ENCODE measurements at places on chromosomes 13 and 19. TPM values are rescaled to one million over a fixed set of nuclear protein-coding genes. Genes with fewer than 3 reads are reported as not detected.

DNA sequence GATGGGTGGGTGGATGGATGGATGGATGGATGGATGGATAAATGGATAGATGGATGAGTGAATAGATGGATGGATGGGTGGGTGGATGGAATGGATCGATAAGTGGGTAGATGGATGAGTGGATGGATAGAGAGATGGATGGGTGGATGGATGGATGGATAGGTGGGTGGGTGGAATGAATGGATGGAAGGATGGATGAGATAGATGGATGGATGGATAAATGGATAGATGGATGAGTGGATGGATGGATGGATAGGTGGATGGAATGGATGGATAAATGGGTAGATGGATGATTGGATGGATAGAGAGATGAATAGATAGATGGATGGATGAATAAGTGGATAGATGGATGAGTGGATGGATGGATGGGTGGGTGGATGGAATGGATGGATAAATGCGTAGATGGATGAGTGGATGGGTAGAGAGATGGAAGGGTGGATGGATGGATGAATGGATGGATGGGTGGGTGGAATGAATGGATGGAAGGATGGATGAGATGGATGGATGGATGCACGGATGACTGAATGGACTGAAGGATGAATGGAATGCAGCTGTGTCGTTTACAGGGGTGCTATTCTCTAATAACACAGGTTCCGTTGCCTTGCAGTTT lies 21.8 kb downstream of the PRR22 start:
- no peaks in the 10 kb centered on the region for H3K36me3 ChIP-seq
- no peaks in the 10 kb centered on the region for H3K4me1 ChIP-seq
- H3K4me3 ChIP-seq, result no peak overlapping the region

DNA sequence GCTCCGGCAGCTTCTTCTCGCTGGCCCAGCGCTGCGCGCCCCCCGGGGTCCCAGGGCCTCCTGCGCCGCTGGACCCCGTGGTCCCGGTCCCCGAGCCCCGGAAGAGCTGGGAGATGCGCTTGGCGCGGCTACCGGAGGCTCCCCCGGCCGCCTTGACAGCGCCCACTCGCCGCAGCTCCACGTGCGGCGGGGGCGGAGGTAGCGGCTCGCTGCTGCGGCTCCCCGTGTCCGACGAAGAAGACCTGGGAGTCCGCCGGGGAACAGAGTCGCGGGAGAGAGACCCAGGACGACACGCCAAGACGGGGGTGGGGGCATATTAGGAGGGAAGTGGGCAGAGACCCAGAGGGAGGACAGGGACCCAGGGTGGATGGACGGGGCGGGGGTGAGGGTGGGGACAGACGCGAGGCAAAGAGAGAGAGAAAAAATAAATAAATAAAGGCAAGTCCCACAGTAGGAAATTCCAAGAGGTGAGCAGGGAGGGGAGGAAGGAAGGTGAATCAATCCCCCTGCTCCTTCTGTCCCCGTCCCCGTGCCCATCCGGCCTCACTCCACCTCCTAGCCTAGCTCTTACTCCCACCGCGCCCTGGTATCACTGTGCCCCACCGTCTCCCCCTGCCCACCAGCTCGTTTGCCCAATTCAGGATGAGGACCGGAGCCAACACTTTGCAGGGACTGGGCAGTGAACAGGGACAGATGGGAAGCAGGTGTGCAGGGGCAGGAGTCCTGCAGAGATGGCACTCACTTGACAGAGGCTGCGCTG lies 826 bp downstream of the RASIP1 start:
- H3K27ac ChIP-seq, result peak overlapping the region; percentile 79
- peak; percentile 65 for DNase-seq
- H3K4me3 ChIP-seq, result peak overlapping the region; percentile 4
- no peaks in the 10 kb centered on the region for H3K36me3 ChIP-seq

DNA sequence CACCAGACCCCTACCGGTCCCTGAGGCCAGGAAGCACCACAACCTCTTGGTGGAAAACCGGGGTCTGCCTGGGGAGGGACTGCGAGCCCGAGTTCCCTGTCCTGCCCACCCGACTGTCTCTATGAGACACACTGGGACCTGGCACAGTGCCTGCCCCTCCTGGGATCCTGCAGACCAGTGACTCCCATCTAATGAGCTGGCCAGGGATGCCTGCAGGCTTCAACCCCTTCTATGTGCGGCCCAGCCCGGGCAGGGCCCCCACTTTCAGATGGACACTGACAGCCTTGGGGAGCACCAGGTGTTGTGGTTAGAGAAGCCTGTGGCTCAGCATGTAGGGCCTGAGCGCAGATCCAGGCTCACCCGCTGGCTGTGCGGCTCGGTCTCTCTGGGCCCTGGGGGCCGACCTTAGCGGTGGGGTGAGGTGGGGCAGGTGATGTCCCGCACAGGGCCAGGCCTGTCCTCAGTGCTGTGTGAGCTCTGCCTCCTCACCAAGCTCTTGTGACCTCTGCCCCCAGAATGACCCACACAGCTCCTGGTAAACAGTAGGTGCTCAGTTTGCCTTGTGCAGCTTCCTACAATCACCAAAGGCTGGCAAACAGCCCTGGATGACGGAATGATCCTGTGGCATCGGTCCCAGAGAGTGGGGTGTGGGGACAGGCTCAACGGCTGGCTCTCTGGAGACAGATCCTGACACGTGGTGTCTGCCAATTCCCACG lies 17.9 kb upstream of the CACTIN start:
- no peak overlapping the region for H3K4me3 ChIP-seq
- no peaks in the 10 kb centered on the region for H3K4me1 ChIP-seq
- H3K36me3 ChIP-seq, result peaks cover 3% of the 10 kb centered on the region
- no peaks in the 10 kb centered on the region for H3K27me3 ChIP-seq
- no peak for DNase-seq

DNA sequence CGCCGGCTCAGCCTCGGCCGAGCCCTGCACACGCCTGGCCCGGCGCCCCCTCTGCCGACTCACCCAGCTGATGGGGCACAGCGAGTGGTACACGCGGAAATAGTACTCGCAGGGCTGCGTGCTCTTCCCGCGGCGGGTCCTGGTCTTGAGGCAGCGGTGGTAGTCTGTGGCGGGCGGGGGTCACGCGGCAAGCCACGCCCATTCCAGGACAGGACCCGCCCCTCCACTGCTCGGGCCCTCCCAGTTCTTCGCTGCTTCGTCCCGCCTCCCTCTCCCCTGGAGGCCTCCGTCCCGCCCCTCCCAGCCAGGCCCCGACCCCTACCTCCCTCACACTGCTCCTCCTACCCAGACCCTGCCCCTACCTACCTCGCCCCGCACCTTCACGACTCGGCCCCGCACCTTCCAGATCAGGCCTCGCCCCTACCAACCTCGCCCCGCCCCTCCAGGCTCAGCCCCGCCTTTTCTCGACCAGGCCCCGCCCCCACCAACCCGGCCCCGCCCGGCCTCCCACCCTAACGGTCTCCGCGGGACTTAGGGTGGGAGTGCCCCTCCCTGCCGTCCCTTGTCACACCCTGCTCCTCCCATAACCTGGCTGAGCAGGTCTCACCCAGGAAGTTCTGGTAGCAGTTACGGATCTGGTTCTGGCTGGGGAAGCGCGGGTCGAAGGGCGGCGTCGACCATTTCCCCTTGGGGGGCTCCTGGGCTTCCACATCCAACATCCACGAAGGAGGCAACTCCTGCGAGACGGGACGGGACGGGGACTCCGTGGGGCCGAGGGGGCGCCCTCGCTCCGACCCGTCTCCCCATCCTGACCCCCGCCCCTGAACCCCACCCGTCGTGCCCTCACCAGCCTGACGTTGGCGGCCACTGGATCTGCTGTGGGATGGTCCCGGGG lies 469 bp downstream of the COX6B2 start:
- H3K36me3 ChIP-seq, result no peaks in the 10 kb centered on the region
- peak; percentile 67 for DNase-seq
- H3K4me3 ChIP-seq, result no peak overlapping the region
- H3K4me1 ChIP-seq, result peaks cover 20% of the 10 kb centered on the region

DNA sequence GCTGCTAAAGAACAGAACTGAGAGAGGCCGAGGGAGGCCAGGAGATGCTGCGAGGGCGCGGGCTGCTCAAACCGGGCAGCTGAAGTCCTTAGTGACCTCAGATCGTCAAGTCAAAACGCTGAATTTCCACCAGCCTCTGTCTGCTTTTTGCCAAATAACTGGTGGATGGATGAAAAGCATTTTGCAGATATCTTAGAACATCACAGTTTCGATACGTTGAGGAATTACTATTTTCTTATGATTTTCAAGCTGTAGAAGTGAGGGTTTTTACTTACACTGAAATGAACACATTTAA lies 2.0 kb downstream of the GPC6 start:
- no peaks in the 10 kb centered on the region for H3K27me3 ChIP-seq
- H3K27ac ChIP-seq, result peak overlapping the region; percentile 38
- peak overlapping the region; percentile 34 for H3K4me3 ChIP-seq
- peaks cover 26% of the 10 kb centered on the region for H3K4me1 ChIP-seq
- no peak for DNase-seq
- H3K36me3 ChIP-seq, result no peaks in the 10 kb centered on the region

DNA sequence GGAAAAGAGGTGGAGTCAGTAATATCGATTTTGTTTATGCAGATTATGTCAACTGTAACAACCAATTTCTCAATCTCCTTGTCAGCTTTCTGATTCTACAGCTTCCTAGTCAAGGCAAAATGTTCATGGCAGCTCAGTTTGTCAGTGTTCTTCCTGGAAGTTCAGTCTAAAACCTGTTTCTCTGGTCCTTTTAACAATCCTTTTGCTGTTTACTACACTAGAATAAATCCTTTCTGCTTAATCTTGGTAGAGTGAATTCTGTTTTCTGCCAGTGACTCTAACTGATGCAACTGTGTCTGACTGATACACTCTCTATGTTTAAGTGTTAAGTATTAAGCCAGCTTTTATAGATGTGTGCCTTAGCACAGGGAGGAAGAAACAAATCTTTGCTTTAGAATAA lies 516.9 kb upstream of the KLF12 start:
- no peaks in the 10 kb centered on the region for H3K27me3 ChIP-seq
- no peak overlapping the region for H3K27ac ChIP-seq
- H3K36me3 ChIP-seq, result no peaks in the 10 kb centered on the region
- H3K4me3 ChIP-seq, result no peak overlapping the region
- no peak for DNase-seq

DNA sequence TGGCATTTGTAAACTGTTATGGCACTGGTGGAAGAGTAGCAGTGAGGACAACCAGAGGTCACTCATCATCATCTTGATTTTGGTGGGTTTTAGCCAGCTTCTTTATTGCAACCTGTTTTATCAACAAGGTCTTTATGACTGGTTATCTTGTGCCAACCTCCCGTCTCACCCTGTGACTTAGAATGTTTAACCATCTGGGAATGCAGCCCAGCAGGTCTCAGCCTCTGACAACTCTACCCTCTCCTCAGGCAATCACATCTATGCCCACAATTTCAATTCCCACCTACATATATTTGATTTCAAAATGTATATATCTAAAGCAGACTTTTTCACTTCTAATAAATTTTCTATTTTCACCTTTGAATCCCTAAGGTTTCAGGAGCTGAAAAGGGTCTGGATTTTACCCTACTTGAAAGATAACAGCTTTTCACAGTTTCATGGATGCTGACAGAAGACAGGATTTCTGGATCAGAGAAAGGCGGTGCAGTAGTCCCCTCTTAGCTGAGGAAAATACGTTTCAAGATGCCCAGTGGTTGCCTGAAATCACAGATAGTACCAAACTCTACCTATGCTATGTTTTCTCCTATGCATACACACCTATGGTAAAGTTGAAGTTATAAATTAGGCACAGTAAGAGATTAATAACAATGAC lies 1171.8 kb downstream of the DIAPH3 start:
- H3K36me3 ChIP-seq, result no peaks in the 10 kb centered on the region
- DNase-seq, result no peak
- H3K4me3 ChIP-seq, result no peak overlapping the region
- H3K4me1 ChIP-seq, result no peaks in the 10 kb centered on the region

DNA sequence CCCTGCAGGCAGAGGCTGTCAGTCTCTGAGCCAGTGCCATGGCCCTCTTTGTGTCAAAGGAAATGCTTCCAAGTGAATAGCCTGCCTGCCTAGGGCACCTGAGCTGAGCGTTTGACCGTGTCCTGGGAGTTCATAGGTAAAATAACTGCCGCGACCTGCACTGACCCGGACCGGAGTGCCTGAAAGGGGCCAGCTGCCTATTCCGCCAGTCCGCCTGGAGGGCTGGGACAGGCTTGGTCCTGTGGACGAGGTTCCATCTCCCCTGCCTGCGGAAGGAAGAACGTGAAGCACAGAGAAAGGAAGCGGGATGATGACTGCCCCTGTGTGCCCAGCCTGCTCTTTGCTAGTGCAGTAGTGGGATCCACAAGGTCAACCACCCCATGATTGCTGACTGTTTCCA lies 17.5 kb upstream of the ZNF492 start:
- H3K4me1 ChIP-seq, result no peaks in the 10 kb centered on the region
- H3K27ac ChIP-seq, result no peak overlapping the region
- H3K36me3 ChIP-seq, result no peaks in the 10 kb centered on the region
- no peaks in the 10 kb centered on the region for H3K27me3 ChIP-seq
- H3K4me3 ChIP-seq, result no peak overlapping the region

- no peaks in the 10 kb centered on the region for H3K27me3 ChIP-seq
- H3K36me3 ChIP-seq, result no peaks in the 10 kb centered on the region
- peaks cover 7% of the 10 kb centered on the region for H3K4me1 ChIP-seq
- no peak overlapping the region for H3K4me3 ChIP-seq
Measured at GRCh38 chr13:110400786-110401533, 93.9 kb downstream of the COL4A2 start.

The MUC16 gene
- total RNA-seq, result 0.52 TPM

The PABPC3 gene
- not detected for total RNA-seq

The LGI4 gene
- 3.9 TPM for total RNA-seq

Data from body of pancreas (tissue), 4 donors.